ENCODE measurements at places on chromosomes 4 and X. TPM values are rescaled to one million over a fixed set of nuclear protein-coding genes. Genes with fewer than 3 reads are reported as not detected.

GRCh38 chrX:13305108-13305507 lies 14.7 kb downstream of the ATXN3L start:
- no peaks in the 10 kb centered on the region for H3K36me3 ChIP-seq
- DNase-seq, result no peak
- H3K4me1 ChIP-seq, result no peaks in the 10 kb centered on the region
- no peak overlapping the region for H3K4me3 ChIP-seq
- no peak overlapping the region for H3K27ac ChIP-seq

- H3K4me1 ChIP-seq, result no peaks in the 10 kb centered on the region
- H3K4me3 ChIP-seq, result no peak overlapping the region
- H3K27ac ChIP-seq, result no peak overlapping the region
- no peaks in the 10 kb centered on the region for H3K27me3 ChIP-seq
- DNase-seq, result peak; percentile 20
Measured at GRCh38 chr4:47122592-47123291, 91.4 kb downstream of the GABRB1 start.

DNA sequence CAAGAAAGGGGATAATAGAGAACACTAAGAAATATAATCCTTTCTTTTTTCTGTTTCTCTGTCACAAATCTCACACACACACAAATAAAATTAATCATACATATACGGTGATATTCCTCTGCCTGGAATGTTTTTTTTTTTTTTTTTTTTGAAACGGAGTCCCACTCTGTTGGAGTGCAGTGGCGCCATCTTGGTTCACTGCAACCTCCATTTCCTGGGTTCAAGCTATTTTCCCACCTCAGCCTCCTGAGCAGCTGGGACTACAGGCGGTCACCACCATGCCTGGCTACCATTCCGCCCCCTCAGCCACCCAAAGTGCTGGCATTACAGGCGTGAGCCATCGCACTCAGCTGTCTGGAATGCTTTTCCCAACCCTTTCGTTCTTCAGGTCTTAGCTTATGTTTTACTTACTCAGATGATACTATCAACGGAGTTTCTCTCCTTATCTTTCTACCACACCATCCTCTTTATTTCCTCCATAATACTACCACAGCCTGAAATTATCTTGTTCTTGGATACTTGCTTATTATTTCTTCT lies 69.3 kb downstream of the ANKRD17 start:
- no peaks in the 10 kb centered on the region for H3K36me3 ChIP-seq
- peaks cover 42% of the 10 kb centered on the region for H3K4me1 ChIP-seq
- H3K27me3 ChIP-seq, result no peaks in the 10 kb centered on the region
- H3K4me3 ChIP-seq, result no peak overlapping the region
- no peak for DNase-seq
- no peak overlapping the region for H3K27ac ChIP-seq

DNA sequence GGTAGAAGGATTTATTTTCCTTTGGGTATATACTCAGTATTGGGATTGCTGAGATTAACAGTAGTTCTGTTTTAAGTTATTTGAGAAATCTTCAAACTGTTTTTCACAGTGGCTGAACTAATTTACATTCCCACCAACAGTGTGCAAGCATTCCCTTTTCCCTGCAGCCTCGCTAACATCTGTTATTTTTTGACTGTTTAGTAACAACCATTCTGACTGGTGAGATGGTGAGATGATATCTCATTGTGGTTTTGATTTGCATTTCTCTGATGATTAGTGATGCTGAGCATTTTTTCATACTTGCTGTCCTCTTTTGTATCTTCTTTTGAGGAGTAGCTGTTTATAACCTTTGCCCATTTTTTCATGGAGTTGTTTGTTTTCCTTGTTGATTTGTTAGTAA lies 457.8 kb downstream of the TRAM1L1 start:
- DNase-seq, result no peak
- H3K36me3 ChIP-seq, result no peaks in the 10 kb centered on the region
- no peak overlapping the region for H3K27ac ChIP-seq
- H3K27me3 ChIP-seq, result no peaks in the 10 kb centered on the region
- H3K4me1 ChIP-seq, result no peaks in the 10 kb centered on the region

GRCh38 chr4:122450847-122451246 lies 5.7 kb downstream of the IL2 start:
- H3K4me3 ChIP-seq, result no peak overlapping the region
- no peak overlapping the region for H3K27ac ChIP-seq
- DNase-seq, result no peak
- H3K36me3 ChIP-seq, result no peaks in the 10 kb centered on the region
- H3K4me1 ChIP-seq, result no peaks in the 10 kb centered on the region
- peaks cover 7% of the 10 kb centered on the region for H3K27me3 ChIP-seq

- H3K4me1 ChIP-seq, result peaks cover 10% of the 10 kb centered on the region
- peak overlapping the region; percentile 87 for H3K4me3 ChIP-seq
- H3K27me3 ChIP-seq, result no peaks in the 10 kb centered on the region
- no peaks in the 10 kb centered on the region for H3K36me3 ChIP-seq
- no peak overlapping the region for H3K27ac ChIP-seq
Measured at GRCh38 chr4:152352215-152352614, 183.7 kb downstream of the FBXW7 start.

- H3K4me1 ChIP-seq, result peaks cover 35% of the 10 kb centered on the region
- H3K4me3 ChIP-seq, result no peak overlapping the region
- H3K27ac ChIP-seq, result peak overlapping the region; percentile 52
- H3K27me3 ChIP-seq, result no peaks in the 10 kb centered on the region
- DNase-seq, result no peak
- H3K36me3 ChIP-seq, result no peaks in the 10 kb centered on the region
Measured at GRCh38 chr4:55407119-55407518, 11.4 kb downstream of the TMEM165 start.

DNA sequence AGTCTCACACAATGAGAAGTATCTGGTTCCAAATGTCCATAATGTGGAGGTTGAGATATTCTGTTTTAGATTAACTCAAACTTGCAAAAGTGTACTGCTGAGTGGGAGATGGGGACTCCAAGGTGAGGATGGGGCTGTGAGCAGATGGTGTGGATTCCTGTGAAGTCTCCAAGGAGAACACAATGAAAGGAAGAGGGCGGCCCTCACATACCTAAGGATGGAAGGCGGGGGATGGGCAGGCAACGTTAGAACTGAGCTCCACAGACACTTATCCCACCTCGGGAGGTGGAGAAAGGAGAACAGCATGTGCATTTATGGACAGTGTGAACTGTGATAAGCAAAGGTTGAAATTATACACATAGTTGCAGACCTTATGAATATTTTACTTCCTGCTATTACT lies 9.9 kb upstream of the SPATA4 start:
- peaks cover 55% of the 10 kb centered on the region for H3K27me3 ChIP-seq
- H3K27ac ChIP-seq, result no peak overlapping the region
- no peaks in the 10 kb centered on the region for H3K36me3 ChIP-seq
- DNase-seq, result no peak
- no peaks in the 10 kb centered on the region for H3K4me1 ChIP-seq

DNA sequence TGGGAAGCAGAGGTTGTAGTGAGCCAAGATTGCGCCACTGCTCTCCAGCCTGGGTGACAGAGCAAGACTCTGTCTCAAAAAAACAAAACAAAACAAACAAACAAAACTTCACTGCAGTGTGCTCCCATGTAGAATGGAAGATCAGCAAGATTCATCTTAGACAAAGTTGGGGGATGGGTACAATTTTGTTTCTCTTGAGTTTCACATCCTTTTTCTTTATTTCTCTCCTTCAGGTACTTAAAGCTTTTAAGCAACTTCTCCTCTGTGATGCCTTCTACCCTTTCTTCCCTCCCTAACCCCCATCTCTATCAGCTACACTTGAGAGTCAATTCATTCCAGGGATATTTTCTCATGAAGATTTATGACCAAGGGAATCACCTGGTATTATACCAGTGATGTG lies 15.5 kb upstream of the RBBP7 start:
- H3K27me3 ChIP-seq, result no peaks in the 10 kb centered on the region
- no peaks in the 10 kb centered on the region for H3K36me3 ChIP-seq
- peaks cover 20% of the 10 kb centered on the region for H3K4me1 ChIP-seq
- H3K27ac ChIP-seq, result peak overlapping the region; percentile 47

DNA sequence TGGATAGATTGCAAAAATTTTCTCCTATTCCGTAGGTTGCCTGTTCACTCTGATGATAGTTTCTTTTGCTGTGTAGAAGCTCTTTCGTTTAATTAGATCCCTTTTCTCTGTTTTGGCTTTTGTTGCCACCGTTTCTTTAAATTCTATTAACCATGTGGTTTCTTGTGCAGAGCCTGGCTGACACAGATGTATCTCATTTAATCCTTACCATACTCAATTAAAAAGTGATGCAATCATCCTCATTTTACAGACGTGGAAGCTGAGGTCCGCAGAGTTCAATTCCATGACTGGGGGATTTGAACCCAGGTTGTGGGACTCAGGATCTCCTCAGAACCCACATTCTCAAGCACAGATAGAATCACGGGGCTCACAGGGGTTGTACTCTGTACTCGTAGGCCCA lies 66.7 kb downstream of the SORCS2 start:
- H3K4me1 ChIP-seq, result no peaks in the 10 kb centered on the region
- H3K27ac ChIP-seq, result no peak overlapping the region
- no peak for DNase-seq
- no peak overlapping the region for H3K4me3 ChIP-seq
- H3K36me3 ChIP-seq, result peaks cover 7% of the 10 kb centered on the region

DNA sequence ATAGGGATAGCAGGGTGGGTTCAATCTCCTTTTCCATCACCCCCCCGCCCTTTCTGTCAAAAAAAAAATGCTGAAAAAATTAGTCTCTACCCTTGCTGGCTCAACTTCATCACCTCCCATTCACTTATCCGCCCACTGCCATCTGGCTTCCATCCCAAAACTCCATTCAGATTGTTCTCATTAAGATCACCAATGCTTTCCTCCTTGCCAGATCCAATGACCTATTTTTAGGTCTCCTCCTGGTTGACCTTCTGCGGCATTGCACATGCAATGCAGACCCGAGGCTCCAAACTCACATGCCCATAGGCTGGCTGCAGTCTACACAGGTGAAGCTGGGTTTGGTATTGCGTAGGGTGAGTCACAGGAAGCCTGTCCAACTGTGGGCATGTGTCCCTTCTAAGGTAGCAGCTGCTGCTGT lies 21.1 kb upstream of the STIM2 start:
- H3K27me3 ChIP-seq, result no peaks in the 10 kb centered on the region
- H3K36me3 ChIP-seq, result peaks cover 7% of the 10 kb centered on the region
- DNase-seq, result no peak
- no peak overlapping the region for H3K4me3 ChIP-seq
- H3K27ac ChIP-seq, result no peak overlapping the region

- H3K4me1 ChIP-seq, result no peaks in the 10 kb centered on the region
- no peak overlapping the region for H3K4me3 ChIP-seq
- DNase-seq, result no peak
- H3K27ac ChIP-seq, result no peak overlapping the region
Measured at GRCh38 chrX:130051176-130051845, 59.0 kb downstream of the ELF4 start.

- no peak for DNase-seq
- no peak overlapping the region for H3K4me3 ChIP-seq
- no peak overlapping the region for H3K27ac ChIP-seq
- H3K4me1 ChIP-seq, result no peaks in the 10 kb centered on the region
- no peaks in the 10 kb centered on the region for H3K36me3 ChIP-seq
Measured at GRCh38 chr4:49044270-49044669, 58.2 kb downstream of the CWH43 start.

DNA sequence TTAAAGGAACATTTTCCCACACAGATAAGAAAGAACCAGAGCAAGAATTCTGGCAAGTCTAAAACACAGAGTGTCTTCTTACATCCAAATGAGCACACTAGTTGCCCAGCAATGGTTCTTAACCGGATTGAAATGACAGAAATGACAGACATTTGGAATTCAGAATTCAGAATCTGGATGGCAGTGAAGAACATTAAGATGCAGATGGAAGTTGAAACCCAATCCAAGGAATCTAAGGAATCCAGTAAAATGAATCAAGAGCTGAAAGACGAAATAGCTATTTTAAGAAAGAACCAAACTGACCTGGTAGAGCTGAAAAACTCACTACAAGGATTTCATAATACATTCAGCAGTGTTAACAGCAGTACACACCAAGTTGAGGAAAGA lies 21.5 kb downstream of the ANAPC10 start:
- H3K36me3 ChIP-seq, result peaks cover 28% of the 10 kb centered on the region
- no peak overlapping the region for H3K4me3 ChIP-seq
- peaks cover 14% of the 10 kb centered on the region for H3K4me1 ChIP-seq
- no peak for DNase-seq

- no peak within 1 kb of the TSS for H3K4me3 ChIP-seq
- peaks cover 8% of the 10 kb centered on the region for H3K36me3 ChIP-seq
- no peak within 1 kb of the TSS for H3K27ac ChIP-seq
- no peaks in the 10 kb centered on the region for H3K4me1 ChIP-seq
- peaks cover 20% of the 10 kb centered on the region for H3K27me3 ChIP-seq
- DNase-seq, result no peak
Measured at GRCh38 chr4:184217634-184218033, at the start of gene ENPP6. Gene ENPP6, minus strand, starts transcription at chr4:184217873. Its CDS starts 54 bp downstream, at chr4:184217819.

- H3K4me1 ChIP-seq, result no peaks in the 10 kb centered on the region
- no peak overlapping the region for H3K27ac ChIP-seq
- no peaks in the 10 kb centered on the region for H3K36me3 ChIP-seq
- DNase-seq, result no peak
- H3K4me3 ChIP-seq, result no peak overlapping the region
Measured at GRCh38 chrX:78619834-78620233, 39.3 kb downstream of the RTL3 start.

GRCh38 chr4:22941688-22942375 lies 249.1 kb downstream of the GBA3 start:
- no peak overlapping the region for H3K4me3 ChIP-seq
- no peaks in the 10 kb centered on the region for H3K36me3 ChIP-seq
- H3K4me1 ChIP-seq, result no peaks in the 10 kb centered on the region
- no peak for DNase-seq
- no peak overlapping the region for H3K27ac ChIP-seq
- H3K27me3 ChIP-seq, result no peaks in the 10 kb centered on the region

DNA sequence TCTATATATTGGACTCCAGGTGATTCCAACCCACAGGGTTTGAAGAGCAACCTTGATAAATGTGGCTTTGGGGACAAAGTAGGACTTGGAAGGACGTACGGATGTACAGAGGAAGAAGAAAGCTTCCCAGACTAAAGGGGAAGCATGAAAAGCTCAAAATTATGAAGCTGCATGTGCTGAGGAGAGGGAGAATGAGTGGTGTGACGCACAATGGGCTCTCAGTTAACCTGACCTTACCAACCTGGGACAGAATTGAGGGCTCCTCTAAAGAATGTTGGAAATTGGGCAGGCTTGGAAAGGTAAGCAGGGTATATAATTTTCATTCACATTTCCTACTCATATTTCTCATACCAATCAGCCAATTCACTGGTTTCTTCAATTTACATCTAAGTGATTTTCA lies 10.5 kb upstream of the TIGD2 start:
- no peak overlapping the region for H3K4me3 ChIP-seq
- peaks cover 4% of the 10 kb centered on the region for H3K27me3 ChIP-seq
- no peak for DNase-seq
- H3K27ac ChIP-seq, result no peak overlapping the region
- H3K36me3 ChIP-seq, result no peaks in the 10 kb centered on the region
- peaks cover 4% of the 10 kb centered on the region for H3K4me1 ChIP-seq

GRCh38 chr4:189048119-189048518 lies 892.6 kb upstream of the FRG1 start:
- DNase-seq, result no peak
- H3K27ac ChIP-seq, result no peak overlapping the region
- no peak overlapping the region for H3K4me3 ChIP-seq
- H3K36me3 ChIP-seq, result no peaks in the 10 kb centered on the region
- no peaks in the 10 kb centered on the region for H3K4me1 ChIP-seq

GRCh38 chrX:41085878-41086626 lies 807 bp downstream of the USP9X start:
- H3K27ac ChIP-seq, result peak overlapping the region; percentile 100
- peak overlapping the region; percentile 97 for H3K4me3 ChIP-seq
- peak; percentile 58 for DNase-seq
- H3K4me1 ChIP-seq, result peaks cover 51% of the 10 kb centered on the region
- no peaks in the 10 kb centered on the region for H3K36me3 ChIP-seq
- no peaks in the 10 kb centered on the region for H3K27me3 ChIP-seq

The SPACA5B gene
- polyA plus RNA-seq, result not detected

The VSIG1 gene
- polyA plus RNA-seq, result not detected
